ENCODE measurements at places on chromosomes 16 and 17. TPM values are rescaled to one million over a fixed set of nuclear protein-coding genes. Genes with fewer than 3 reads are reported as not detected.

- DNase-seq, result no peak
These were observed 342.7 kb downstream of the SOX9 start for GRCh38 chr17:72463287-72464102.

DNA sequence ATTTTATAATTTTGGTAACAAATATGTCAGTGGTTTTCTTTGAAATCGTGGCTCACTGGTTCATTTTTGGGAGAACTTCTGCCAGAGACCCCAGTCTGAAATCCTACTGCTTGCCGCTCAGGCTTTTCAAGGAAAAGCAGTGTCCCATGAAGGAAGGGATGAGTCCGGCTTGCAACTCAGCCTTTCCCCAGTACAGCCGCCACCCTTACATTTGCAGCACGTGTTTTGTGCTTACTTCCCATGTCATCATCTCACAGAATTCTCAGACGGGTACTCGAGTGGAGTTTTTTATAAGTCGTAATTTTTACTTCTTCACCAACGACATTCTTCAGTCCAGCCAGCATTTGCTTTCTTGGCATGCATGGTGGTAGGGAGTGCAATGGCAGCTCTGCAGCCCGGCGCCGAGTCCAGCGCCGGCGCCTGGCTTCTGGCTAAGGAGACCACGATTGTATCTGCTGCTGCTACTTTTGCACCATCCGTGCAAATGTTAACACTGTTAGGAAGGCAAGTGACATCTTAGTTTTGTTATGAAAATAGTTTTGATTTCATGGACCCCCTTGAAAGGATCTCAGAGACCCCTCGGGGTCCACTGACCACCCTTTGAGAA lies 111.0 kb downstream of the AMFR start:
- no peak for DNase-seq

GRCh38 chr17:73393381-73393780 lies 81.6 kb upstream of the CDC42EP4 start:
- DNase-seq, result no peak

DNA sequence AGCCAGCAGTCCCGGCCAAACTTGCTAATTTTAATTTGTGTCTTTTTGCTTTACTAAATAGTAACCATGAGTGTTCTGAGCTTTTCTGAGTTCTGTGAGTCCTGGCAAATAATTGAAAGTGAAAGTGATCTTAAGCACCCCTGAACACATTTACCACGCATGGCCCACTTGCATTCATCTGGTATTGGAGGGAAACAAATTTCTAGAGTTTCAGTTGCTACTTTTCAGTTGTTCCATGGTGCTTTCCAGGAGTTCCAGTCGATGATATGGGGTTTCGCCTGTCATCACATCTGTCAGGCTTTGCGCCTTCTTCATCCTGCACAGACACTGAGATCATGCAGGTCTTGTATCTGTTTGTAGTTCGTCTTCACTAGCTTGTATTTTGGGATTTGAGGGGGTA lies 44.1 kb downstream of the CRLF3 start:
- DNase-seq, result no peak

DNA sequence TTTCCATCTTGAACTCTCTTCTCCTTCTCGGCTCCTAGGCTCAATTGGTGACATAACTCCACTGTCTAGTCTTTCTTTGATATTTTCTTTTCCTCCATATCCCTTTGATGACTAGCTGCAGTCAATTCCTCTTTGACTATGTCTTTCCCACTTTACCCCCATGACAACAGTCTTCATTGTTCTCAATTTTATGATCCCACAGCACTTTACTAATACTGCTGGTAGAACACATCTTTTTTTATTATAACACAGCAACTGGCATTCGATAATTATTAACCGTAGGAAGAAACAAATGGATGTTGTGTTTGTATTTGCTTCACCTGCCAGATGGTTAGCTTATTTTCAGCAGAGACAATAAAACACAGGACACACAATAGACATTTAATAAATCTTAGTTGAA lies 1.3 kb downstream of the KRTAP3-3 start:
- no peak for DNase-seq

DNA sequence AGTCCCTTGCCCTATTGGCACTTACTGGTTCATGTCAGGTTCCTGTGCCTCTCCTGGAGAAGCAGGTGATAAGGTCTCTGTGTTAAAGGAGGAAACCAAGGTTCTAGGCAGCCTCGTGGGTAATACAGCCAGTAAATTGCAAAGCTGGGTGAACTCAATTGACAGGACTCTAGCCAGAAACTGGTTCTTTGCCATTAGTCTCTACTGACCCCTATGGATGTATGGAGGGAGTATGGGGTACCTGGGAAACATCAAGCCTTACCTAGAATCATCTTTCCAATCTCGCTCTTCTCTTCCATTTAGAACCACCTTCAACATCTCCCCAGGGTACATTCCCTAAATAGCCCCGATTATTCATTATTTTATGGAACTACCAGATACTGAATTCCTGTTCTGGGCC lies 169.3 kb downstream of the CDH13 start:
- DNase-seq, result no peak

DNA sequence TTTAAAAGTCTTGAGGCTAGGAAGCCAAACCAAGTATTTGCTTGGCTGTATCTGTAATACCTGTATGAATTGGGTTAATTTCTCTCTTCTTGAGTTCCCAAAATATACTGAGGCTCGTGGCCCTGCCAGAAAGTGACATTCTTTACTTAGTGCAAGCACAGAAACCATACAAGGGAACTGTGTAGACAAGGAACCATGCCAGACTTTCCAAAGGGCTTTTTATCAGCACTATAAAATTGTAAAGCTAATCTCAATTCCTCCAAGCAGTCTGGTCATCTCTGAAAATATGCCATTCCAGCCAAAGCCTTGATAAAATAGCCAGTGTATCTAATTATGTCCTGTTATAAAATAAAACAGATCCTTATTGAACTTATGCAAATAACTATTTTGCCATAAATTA lies 7.2 kb upstream of the CRYM start:
- no peak for DNase-seq

DNA sequence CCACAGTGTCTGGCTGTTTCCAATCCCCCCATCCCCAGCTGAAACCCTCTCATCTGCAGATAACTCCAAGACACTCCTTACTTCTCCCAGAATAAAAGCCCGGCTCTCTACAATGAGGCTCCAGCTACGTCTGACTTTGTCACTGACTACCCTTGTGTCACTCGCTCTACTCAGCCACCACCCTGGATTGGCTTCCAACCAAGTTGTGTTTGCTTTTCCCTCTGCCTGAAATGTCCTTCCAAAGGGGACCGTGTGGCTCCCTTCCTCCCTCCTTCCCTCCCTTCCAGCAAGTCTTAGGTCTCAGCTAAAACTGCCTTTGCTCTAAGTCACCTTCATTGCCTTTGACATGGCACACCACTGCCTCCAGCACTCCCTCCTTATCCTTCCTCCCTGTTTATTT lies 42.8 kb downstream of the CDH1 start:
- no peak for DNase-seq

GRCh38 chr17:67570797-67571196 lies 146.9 kb upstream of the NOL11 start:
- no peak for DNase-seq

DNA sequence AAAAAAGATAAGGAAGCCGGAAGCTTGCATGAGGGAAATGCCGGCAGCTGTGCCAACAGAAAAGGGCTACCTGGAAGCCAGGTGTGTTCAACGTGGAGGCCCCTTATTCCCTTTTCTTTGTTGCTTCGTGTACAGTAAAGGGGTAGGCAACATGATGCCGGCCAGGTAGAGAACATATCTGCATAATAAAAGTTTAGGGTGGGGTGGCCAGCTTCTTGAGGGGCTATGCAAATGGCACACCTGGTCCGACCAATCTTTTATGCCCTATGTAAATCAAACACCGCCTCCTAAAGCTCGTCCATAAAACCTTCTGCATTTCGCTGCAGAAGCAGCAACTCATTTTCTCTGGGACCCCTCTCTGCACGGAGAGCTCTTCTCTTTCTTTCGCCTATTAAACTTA lies 911.6 kb downstream of the KCNJ2 start:
- DNase-seq, result no peak

DNA sequence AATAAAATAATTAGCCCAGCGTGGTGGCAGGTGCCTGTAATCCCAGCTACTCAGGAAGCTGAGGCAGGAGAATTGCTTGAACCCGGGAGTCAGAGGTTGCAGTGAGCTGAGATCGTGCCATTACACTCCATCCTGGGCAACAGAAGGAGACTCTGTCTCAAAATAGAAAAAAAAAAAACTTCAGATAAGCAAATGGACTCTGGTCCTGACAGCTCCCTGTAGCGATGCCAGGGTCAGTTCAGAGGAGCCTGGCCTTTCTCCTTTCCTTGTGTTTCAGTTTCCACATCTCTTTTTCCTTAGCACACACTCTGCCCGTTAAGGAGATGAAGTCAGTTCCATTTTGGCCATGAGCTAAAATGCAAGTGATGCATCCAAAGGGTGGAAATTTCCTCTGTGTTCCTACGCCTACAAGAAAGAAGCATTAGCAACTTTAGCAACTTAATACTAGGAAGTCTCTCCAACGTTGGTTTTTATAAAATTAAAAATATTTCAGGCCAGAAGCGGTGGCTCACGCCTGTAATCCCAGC lies 11.6 kb upstream of the GRB2 start:
- no peak for DNase-seq

The SLC5A10 gene
- not detected for total RNA-seq

The PSMD3 gene
- 140 TPM for total RNA-seq
